ENCODE measurements at places on chromosomes 3 and 15.

DNA sequence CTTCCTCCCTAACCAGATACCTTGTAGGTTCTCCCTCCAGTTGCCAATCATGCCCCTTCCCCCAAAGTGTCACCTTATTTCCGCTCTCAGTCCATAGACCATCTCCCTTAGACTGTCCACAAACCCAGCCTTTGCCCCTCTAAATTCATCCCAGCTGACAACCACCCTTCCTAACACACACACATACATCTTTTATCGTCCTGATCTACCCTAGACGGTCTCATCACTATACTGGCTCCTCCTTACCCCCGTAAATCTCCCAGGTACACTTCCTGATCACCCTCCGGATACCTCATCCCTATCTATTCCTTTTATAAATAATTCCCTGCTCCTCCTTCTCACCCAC, 828 bp downstream of the THOC7 start:
- DNase-seq: no peak

DNA sequence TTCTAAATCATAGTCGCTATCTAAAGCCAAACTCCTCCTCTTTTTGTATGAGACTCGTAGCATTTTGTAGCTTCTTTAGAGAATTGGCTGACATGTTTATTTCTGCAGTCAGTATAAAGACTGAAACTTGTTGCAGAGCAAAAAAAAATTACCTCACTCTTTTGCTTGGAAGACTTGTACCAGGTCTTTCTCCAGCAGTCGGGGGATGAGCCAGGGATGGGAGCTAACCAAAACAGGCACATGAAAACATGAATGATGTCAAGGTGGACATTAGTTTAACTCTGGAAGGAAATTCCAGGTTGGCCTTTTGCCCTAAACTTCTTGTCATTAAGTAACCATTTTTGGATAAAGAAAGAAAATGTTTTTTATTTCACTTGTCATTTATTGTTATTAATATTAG, 47.0 kb upstream of the SCAANT1 start:
- DNase-seq: no peak

GRCh38 chr3:267101-267500, 70.5 kb downstream of the CHL1 start:
- no peak for DNase-seq

DNA sequence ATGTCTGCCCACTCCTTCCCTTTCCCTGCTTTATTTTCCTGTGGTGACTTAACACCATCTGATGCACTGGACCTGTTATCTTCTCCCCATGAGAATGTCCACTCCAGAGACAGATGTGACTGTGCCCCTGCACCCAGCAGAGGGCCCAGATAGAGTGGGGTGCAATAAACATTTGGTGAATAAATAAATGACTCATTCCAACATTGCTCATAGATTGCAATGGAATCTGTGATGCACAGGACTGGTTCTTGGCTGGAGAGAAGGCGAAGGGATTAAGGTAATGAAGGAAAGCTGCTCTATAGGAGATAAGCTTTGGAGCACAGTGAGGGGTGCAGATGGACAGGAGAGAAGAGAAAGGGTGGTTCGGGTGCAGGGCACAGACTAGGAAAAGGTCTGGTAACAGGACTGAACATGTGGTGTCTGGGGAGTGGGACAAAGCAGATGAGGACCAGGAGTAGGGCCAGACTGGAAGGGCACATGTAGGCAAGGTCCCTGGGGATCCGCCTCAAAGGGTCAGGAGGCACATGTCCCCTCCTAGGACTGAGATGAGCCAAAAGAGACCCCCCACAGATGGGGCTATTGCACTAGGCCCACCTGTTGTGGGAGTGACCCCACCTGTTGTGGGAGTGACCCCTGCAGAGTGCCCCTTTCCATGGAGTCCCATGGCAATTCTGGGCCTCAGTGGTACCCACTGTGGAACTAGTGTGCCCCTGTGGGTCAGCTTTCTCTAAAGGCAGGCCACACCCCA, 17.5 kb upstream of the POC1A start:
- no peak for DNase-seq

GRCh38 chr3:138114988-138115971, at the start of gene DZIP1L:
Gene DZIP1L (minus strand): TSS chr3:138115608. CDS start chr3:138103971, 11,637 bp downstream.
- DNase-seq: peak; percentile 79

- DNase-seq: no peak
Measured at GRCh38 chr3:132164469-132165092, 129.8 kb upstream of the CPNE4 start.

- peak; percentile 64 for DNase-seq
Measured at GRCh38 chr15:52790169-52790708, at the start of gene ONECUT1. Gene ONECUT1 (minus strand): TSS chr15:52790336. CDS start chr15:52789884, 452 bp downstream.

DNA sequence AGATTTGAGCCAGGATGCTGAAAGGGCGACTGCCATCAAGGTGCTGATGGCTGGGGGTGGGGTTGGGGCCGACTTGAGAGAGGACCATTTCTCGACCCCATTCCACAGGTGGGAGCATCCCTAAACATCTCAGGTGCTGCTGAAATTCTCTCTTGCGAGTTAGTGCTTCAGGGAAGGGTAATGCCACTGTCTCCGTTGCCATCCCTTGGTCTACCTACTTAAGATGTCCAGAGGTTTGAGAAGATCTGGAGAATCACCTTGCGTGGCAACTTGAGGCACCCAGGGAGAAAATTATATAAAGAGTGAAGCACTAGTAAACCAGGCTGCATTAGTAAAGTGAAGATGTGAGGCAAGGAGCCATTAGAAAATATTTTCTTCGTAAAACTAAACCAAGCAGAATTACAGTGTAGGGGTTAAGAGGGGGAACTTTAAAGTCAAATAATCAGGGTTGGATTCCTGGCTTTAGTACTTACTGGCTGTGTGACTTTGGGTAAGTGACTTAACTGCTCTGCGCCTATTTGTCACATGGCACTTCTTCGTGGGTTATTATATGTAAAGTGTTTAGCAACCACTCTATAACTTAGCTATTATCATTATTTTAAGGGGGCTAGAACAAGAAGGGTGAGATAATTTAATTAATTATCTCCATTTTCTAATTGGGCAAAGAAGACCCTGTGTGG, 662 bp upstream of the RFTN1 start:
- DNase-seq: no peak

- DNase-seq: no peak
Measured at GRCh38 chr3:114929971-114930732, 216.9 kb downstream of the ZBTB20 start.

DNA sequence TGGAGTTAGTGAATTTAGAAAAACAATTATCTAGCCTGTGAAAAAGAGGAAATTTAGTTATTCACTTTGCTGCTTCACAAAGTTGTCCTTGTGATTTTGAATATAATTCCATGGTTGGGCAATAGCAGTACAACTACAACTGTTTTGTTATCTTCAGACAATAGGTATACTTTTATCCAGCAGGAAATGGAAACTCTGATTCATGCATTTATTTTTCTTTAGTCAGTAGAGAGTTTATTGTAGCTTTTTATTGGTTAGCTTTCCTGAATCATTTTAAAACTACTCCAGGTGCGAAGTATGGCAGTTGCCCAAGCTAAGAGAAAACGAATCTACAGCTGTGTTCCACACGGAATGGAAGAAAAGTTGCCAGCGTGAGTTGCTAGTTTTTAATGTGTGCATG, 80.3 kb downstream of the TM4SF4 start:
- DNase-seq: no peak

DNA sequence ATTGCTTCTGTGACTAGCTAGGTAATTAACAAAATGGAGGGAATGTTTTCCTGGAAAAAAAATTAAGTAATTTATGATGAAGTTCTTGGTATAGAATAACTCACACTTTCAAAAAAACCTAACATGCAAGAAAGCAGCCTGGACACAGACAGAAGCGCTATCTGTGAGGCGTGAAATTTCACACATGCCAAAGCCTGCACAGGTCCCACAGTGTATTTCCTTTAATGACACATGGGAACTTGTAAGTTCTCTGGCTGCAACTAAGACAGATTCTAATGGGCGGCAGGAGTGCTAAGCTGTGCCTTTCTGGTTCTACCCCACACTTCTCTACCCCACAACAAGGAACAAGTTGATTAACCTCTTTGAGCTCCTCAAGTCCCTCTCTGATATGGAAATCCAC, 84.9 kb upstream of the NEO1 start:
- no peak for DNase-seq

DNA sequence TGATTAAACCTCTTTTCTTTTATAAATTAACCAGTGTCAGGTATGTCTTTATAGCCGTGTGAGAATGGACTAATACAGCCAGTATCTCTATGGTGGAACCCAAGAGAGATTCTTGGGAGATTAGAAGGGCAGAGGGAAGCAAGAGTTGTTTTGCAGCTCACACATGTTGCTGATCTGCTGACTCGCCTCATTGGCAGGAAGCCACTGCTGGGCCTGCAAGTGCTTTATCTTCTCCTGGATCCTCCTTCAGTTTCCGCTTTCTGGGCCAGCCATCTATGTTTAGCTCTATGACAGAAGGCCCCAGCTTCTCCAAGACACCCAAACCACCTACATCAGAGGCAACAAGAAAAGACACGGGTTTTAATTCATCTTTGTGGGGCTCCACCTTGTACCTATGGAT, 23.4 kb upstream of the GALNT15 start:
- peak; percentile 87 for DNase-seq

- no peak for DNase-seq
Measured at GRCh38 chr15:84823282-84823878, 6.2 kb downstream of the ALPK3 start.

GRCh38 chr15:73822998-73823397, 50.4 kb upstream of the TBC1D21 start:
- no peak for DNase-seq

DNA sequence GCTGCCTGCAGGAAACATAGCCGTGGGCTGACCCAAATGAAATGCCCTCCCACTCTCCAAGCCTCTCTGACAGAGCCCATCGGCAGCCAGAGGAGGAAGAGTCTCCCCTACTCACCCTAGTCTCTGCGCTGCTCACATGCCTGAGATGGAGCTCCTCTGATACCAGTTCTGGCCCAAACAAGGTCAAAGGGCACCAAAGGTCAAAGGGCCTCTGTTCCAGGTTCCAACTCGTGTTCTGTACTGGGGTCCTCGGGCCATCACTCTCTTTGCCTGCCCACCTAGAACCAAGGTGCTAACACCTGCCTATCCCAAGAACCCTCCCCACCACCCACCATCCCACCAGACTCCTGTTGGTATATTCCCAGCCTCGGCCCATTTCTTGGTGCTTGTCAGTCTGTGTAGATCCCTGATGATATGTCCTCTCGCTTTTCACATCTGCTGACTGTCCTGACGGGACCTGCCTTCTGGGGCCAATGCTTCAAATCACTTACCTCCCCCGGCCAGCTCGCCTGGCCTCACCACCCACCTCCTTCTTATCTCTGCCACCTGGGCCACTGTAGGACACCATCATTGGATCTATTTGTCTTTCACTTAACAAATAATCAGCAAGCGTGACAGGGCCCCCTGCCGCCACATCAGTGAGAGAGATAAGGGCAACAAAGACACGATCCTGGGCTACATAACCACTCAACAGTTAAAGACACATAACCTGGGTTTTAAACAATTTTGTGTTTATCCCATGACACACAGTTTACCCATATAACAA, 90.4 kb downstream of the SRGAP3 start:
- DNase-seq: no peak

DNA sequence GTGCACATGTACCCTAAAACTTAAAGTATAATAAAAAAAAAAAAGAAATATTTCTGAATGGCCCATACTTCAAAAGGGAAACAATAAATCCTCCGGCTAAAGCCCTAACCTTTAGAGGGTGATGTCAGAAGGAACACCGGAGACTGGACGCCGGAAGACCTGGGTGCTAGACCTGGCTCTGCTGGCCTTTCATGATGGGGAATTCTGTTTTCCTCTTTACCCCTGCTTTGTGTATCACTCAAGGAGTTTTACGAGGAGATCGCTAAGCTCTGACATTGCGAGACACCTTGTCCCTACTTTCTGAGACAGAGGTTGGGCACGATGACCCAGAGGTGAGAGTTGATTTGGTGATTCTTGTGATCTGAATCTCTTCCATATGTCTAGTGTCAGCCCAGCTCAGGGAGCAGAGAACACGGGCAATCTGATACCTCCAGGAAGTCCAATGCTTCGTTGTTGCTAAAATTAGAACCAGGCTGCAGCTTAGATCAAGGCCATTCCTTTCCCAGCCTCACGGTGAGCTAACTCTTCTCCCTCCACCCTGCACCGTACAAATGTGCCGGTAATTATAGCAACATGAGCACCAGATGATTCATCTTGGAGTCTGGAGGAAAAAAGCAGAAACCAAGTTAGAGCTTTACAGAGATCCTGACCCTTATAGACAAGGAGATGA, 42.0 kb upstream of the CFAP161 start:
- DNase-seq: no peak

GRCh38 chr3:52402101-52402521, 42.8 kb downstream of the SEMA3G start:
- peak; percentile 42 for DNase-seq

DNA sequence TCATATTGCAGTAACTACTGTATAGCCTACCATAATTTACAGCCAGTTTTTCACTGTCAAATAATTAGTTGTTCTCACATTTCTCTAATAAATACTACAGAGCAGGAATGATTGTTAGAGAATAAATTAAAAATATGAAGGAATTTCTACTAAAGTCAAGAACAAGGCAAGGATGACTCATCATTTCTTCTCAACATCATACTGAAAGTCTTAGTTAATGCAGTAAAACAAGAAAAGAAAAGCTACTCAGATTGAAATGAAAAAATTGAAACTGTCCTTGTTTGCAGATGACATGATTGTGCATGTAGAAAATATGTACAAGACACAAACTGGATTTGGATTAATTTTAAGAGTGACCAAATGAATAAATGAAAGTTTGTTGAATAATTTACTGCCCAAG, 608.2 kb downstream of the NSUN3 start:
- no peak for DNase-seq

DNA sequence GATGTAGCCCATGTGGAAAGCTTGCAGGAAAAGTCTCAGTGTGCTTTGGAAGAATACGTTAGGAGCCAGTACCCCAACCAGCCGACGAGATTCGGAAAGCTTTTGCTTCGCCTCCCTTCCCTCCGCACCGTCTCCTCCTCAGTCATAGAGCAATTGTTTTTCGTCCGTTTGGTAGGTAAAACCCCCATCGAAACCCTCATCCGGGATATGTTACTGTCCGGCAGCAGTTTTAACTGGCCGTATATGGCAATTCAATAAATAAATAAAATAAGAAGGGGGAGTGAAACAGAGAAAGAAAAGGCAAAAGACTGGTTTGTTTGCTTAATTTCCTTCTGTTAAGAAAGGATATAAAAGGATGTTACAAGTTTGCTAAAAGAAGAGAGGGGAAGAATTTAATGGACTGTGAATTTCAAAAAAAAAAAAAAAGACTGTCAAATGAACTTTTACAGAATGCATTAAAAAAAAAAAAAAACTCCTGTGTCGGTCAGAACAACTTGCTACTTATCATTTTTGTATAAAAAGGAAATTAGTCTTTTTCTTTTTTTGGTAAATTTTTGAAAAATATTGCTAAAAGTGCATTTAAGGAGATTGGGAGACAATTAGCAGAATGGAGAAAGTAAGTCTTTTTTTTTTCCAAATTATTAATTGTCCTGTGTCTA, 7.0 kb downstream of the NR2F2 start:
- DNase-seq: no peak

DNA sequence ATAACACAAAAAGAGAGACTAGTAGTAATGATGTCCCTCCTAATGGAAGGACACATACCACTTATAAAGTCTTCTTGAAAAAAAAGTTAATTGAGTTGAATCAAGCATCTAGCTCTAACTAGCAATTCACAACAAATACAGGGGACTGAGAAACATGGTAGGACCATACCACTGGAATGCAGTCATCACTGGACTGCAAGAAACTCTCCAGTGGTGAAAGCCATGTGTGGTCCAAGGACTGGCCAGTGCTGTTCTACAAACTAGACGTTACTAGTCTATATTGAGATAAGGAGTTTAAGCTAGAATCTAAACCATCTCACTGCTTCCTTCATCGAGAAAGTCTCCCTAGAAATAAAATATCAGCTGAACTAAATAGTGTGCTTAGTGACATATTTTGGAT, 16.7 kb downstream of the FBN1 start:
- DNase-seq: no peak
